ENCODE measurements at places on chromosomes 6 and 20.

DNA sequence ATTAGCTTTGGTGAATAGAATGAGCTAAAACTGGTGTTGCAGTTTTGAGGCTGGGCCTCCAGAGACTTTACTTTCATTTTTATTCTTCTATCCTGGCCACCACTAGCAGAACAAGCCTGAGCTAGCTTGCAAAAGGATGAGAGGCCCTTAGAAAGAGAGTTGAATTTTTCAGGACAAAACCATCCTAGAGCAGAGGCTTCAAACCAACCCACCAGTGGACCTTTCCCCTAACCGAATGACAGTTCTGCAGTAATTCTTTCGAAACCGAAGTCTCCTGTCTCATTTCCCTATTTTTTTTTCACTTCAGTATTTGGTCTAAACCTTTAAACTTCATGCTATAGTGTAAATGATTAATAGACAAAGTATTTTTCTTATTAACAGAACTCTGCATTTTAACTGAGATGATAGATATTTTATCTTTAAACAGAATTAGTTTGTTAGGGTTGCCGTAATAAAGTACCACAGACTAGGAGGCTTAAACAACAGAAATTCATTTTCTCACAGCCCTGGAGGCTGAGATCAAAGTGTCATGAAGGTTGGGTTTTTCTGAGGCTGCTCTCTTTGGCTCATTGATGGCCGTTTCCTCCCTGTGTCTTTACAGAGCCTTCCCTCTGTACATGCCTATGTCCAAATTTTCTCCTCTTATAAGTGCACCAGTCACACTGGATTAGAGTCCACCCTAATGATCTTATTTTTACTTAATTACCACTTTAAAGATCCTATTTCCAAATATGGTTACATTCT is 80.6 kb upstream of the PAK5 start:
- no peak for DNase-seq

DNA sequence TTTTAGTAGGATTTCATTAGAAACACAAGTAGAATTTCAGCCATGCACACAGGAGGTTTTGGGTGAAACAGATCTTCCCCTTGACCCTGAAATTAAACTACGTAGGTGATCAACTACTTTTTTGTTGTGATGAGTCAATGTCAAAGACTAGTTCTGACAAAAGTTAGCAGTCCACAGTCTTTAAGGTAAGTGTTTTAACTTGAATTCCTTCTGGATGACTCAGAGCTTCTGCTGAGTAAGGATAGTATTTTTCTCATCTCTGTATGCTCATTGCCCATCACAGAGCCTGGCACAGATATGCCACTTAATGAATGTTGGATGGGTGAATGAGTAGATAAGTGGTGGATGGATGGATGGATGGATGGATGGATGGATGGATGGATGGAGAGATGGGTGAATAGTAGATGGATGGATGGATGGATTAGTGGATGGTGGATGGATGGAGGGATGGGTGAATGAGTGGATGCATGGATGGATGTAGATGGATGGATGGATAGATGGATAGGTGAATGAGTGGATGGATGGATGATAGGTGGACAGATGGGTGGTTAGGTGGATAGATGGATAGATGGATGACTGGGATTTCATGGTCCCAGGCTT is 165.3 kb downstream of the ZMYND8 start:
- DNase-seq: no peak

GRCh38 chr20:45409521-45410272 is 1.6 kb downstream of the DBNDD2 start:
- DNase-seq: no peak

- no peak for DNase-seq
These were observed 21.0 kb upstream of the PI16 start for GRCh38 chr6:36933519-36933918.

- no peak for DNase-seq
These were observed 100.5 kb downstream of the KIF13A start for GRCh38 chr6:17886891-17887290.

DNA sequence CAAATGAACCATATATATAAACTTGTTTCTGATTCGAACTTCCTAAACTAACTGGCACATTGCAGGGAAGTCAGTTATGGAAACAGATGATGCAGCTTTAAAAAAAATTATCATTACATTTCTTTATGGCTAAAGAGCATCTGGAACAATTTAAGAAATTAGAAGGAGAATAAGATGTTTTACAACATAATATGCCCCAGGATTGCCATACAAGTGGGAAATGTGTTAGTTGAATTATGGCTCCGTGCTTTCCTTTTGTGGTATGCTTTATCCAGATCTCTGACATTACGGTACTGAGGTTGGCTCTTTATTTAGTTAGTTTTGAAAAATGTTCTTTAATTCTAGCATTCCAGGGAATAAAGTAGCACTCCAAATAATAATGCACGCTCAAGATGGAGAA is 343.0 kb upstream of the ZFP64 start:
- no peak for DNase-seq

DNA sequence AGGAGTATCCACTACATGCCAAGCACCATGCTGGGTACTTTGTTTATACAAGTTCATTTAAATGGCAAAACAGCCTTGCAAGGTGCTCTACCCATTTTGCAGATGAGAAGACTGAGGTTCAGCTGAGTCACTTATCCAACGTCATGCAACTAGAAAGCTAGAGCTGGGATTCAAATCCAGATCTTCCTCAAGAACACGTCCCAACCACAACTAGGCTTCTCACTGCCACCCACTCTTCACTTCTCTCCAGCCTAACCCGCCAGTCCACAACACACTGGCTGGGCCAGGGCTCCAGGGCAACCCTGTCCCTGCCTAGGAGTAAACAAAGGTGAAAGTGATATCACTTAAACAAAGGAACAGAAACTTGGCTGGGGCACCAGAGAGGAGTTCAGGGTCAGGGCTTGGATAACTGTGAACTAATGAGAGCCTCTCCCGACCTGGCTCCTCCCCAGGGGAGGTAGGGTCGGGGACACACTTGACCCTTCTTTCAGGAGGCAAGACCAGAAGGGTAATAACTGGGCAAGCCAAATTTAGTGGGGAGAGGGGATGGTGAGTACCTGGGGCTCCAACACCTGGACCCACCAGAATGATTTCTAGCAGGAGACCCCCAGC is 7.9 kb downstream of the SDC4 start:
- DNase-seq: no peak

DNA sequence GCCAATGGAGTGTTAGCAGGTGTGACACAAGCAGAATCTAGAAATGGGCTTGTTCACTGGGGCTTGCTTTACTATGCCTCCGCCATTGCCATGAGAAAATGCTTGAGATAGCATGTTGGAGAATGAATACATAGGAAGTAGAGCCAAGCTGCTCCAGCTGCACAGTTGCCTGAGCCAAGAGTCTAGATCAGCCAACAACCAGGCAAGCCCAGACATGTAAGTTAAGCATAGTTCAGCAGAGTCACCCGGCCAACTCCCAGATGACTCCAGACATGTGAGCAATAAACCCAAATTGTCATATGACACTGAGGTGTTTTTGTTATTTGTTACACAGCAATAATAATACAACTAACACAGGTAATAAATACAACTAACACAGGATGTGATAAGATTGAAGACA is 167.9 kb downstream of the HAO1 start:
- DNase-seq: peak; percentile 28

GRCh38 chr6:131831392-131831791 is 23.6 kb downstream of the ENPP1 start:
- no peak for DNase-seq

DNA sequence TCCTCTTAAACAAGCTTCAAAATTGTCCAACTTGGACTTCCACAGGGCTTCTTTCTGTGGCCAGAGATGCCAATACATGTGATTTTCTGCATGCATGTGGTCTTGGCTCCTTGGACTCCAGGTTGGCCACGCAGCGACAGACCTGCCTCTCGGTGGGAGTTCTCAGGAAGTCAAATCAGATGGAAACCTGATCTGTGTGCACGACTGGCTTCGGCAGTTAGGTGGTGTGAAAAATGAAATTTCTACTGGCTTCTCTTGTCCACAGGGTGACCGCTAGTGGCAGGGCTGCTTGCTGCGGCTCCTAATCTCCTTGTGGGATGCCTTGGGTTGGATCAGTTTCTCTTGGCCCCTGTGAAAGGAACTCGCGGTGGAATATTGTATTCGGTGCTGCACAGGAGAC is 57.3 kb downstream of the PHACTR3 start:
- DNase-seq: no peak
